ENCODE measurements at places on chromosomes 16 and 17.

GRCh38 chr17:58344791-58345157, 7.2 kb downstream of the SUPT4H1 start:
- no peak for DNase-seq

GRCh38 chr16:81616321-81617020, 162.6 kb upstream of the PLCG2 start:
- DNase-seq = peak; percentile 54

GRCh38 chr16:85286951-85287814, 174.9 kb upstream of the CIBAR2 start:
- DNase-seq = no peak

GRCh38 chr17:34519282-34519681, 60.1 kb upstream of the TMEM132E start:
- no peak for DNase-seq

GRCh38 chr16:51756447-51757123, 605.5 kb upstream of the SALL1 start:
- DNase-seq = no peak

- DNase-seq = no peak
Observed at GRCh38 chr16:10979717-10980601, 35.6 kb downstream of the CLEC16A start.

GRCh38 chr16:70660672-70661350, 14.5 kb downstream of the IL34 start:
- DNase-seq = no peak
